Activated naive CD4-positive, alpha-beta T cell treated with anti-CD3 and anti-CD28 coated beads, Interleukin-2, amount 50 U/mL, for 72 hours (primary cell): ENCODE measurements at places on chromosomes 16 and 17. TPM values are rescaled to one million over a fixed set of nuclear protein-coding genes. Genes with fewer than 3 reads are reported as not detected.
A peak's percentile ranks its signal among the peaks of the same experiment; 100 is the strongest.

GRCh38 chr16:1054660-1055556 lies 17.6 kb upstream of the SSTR5 start:
- peak; percentile 55 for DNase-seq

Gene KRTAP2-3
- not detected for total RNA-seq

GRCh38 chr16:13560151-13560550 lies 359.8 kb upstream of the ERCC4 start:
- no peak for DNase-seq

GRCh38 chr16:56460101-56460500 lies 8.7 kb downstream of the OGFOD1 start:
- DNase-seq: no peak

DNA sequence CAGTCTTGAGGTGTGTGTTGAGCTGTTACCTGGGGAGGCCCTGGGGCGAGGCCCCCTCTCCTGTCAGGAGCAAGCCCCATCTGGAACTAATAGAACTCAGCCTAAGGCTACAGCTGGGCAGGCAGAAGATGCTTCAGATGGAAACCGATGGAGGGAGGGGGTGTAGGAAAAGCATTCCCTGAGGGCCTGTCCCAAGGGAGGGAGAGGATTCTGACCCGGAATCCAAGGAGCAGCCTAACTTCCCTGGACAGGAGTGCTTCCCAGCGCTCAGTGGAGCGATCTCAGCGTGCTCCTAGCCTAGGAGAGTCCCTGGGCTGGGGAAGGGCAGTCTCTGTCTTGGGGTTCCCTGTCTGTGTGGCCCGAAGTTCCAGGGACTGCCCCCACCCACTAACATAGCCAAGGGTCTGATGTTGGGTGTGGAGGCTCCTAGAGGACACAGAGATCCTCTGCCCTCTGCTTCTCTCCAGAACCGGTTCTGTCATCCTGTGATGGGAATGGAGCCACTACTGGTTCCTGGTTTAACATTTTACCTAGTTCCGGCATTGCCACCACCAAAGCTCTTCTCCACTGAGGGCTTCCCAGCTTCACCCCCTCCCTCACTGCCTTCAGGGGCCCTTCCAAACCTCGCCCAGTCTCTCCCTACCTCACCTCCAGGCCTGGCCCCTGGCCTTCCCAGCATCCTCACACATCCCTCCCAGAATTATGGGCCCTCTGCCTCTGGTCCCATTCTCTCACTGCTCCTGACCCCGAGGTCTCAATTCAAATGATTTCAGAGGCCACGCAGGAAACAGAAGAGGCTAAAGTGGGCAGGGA lies 58.7 kb downstream of the RTN4RL1 start:
- DNase-seq: no peak

Gene ADAD2
- total RNA-seq: not detected

Gene KCNJ12
- total RNA-seq: not detected

Gene TMEM114
- total RNA-seq: not detected

DNA sequence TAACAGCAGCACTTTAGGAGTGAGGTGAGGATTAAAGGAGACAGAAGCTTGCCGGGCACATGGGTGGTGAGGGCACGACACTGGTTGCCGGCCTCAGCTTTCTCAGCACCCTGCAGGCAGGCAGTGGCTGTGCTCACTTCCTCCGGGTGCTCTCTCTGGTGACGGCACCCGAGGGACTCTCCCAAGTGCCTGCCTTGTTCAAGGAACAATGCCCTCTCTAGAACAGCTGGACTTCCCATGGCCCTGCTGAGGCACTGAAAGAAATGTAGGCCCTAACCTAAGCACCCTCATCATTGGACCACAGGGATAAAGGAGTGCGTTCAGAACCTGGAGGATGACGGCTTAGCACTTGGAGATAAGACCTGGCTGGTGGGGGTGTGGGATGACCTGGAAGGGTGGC lies 72.7 kb downstream of the N4BP1 start:
- DNase-seq: no peak

- DNase-seq: no peak
These were observed 9.2 kb upstream of the SERPINF1 start for GRCh38 chr17:1752425-1753262.

DNA sequence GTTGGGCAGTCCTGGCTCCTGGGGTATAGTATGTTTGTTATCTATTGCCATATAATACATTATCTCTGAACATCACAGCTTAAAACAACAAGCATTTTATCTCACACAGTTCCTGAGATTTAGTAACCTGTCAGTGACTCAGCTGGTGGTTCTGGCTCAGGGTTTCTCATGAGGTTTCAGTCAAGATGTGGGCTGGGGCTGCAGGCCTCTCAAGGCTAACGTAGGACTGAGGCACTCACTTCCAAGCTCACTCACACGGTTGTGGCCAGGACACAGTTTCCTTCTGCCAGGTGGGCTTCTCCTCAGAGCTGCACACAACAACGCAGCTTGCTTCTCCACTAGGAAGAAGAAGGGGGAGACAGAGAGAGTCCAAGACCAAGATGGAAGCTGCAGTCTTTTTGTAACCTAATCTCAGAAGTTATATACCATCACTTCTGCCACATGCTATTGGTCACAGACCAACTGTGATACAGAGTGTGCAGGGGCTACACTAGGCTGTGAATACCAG lies 10.3 kb upstream of the MED13 start:
- no peak for DNase-seq

- DNase-seq: no peak
These were observed 33.6 kb downstream of the NKD1 start for GRCh38 chr16:50581845-50582244.

Gene EVPLL
- total RNA-seq: not detected

- DNase-seq: no peak
These were observed 19.1 kb upstream of the LCMT1 start for GRCh38 chr16:25092441-25092840.

- peak; percentile 68 for DNase-seq
These were observed 487 bp downstream of the CREBBP start for GRCh38 chr16:3879887-3880564.

DNA sequence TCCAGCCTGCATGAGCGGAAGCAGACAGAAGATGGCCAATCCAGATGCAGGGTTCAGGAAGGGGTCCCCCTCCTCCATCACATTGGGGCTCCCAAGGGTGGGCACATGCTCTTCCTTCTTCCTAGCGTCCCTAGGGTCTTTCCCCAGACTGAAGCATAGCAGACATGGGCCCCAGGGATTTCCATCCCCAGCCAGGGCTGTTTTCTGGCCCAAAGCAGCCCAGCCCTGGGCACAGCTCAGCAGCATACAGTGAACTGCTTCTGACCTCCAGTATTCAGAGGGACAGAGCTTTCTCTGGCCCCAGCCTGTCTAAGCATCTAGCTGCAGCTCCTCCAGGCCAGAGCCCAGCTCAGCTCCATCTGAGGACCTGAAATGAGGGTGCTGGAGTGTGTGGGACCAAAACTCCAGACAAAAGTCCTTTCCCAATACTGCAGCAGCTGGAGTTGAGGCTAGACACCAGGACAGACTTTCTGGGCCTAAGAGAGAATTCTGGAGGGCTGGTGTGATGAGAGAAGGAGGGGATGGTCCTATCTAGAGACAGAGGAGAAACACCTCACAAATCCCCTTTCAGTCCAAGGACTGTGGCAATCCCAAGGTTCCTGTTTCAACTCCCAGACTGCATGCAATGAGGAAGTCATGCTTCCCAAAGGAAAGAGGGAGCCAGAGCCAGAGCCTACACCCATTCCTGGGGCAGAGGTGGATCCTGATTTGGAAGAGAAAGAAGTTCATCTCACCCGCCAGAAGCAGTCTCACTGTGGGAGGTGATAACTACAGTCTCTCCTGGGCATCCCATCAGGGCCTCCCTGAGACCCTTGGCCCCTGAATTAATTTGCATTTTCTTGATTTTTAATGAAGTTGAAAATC lies 4.5 kb upstream of the FOXN1 start:
- no peak for DNase-seq

DNA sequence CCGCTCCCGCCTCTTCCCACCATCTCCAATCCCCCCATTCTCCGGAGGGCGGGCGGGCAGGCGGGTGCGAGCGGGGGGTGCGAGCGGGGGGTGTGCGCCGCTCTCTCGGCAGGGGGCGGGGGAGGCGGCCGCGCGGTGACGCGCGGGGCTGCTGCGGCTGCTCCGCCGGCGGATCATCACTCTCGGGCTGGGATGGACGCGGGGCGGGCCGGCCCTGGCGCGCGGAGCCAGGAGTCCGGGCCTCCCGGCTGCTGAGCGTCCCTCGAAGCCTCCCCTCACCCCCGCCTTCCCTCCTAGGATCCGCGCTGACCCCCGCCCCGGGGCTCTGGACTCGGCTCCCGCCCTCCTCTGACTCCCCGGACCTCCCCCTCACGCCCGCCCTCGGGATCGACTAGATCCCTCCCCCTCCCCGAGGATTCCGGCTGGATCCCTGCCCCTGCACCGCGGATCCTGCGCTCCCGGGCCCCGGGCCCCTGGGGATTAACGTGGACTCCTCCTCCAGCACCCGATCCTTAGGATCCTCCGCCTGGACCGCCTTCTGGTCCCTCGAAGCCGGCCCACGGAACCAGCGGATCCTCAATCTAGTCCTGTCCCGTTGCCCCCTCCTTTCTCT lies 946 bp upstream of the TMEM256 start:
- DNase-seq: no peak

DNA sequence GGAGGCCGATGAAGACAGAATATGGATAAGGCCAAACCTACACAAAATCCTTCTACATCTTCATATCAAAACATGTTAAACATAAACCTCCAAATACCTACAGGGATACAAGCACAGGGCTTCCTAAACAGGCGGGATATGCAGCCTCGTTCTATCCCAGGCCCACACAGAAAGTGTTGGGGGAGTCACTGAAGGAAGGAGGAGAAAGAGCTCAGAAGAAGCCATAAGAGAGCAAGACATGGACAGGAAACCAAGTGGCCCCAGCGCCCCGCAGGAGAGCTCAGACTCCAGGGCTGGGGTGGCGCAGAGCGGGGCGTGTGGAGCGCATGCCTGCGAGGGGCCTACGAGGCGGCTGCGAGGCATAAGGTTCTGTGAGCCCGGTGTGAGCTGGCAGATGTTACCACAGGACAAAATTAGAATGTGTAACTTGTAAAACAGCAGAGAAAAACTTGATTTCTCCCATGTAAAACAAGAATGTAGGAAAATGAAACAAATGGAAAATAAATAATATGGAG lies 11.0 kb upstream of the FASN start:
- no peak for DNase-seq

Gene SNRNP25
- 47.6 TPM for total RNA-seq

Gene TBC1D26
- total RNA-seq: 1.0 TPM

GRCh38 chr16:67547423-67548264 lies 14.7 kb upstream of the CTCF start:
- no peak for DNase-seq

DNA sequence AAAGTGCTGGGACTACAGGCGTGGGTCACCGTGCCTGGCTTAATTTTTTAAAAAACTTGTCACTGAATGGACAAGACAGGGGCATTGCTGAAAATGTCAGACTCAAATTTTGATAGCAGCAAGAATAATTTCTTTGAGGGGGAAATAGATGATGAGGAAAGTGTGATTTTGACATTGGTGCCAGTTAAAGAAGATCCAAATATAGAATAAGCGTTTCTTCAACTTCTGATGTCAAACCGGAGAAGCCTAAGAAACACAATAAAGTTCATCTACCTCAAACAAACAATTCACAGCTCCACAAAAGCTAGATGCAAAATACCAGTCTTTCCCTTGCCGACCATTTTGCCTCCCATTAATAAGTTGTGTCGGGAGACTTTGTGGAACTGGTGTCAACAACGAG lies 4.5 kb downstream of the MT1X start:
- DNase-seq: no peak

GRCh38 chr17:46851029-46851741 lies at the start of gene WNT9B:
Gene WNT9B, plus strand, starts transcription at chr17:46851583. Its CDS starts 56 bp downstream, at chr17:46851639.
- peak; percentile 26 for DNase-seq

GRCh38 chr16:28597692-28598261 lies 927 bp upstream of the SULT1A2 start:
- no peak for DNase-seq

- DNase-seq: no peak
These were observed at the start of gene CES2 for GRCh38 chr16:66935314-66936011. Gene CES2, plus strand, starts transcription at chr16:66935516. Its CDS starts 120 bp downstream, at chr16:66935636.

Gene TMEM100
- total RNA-seq: not detected

- no peak for DNase-seq
These were observed 126.6 kb downstream of the OR1D5 start for GRCh38 chr17:2936771-2937321.

- no peak for DNase-seq
These were observed 3.1 kb downstream of the PRCD start for GRCh38 chr17:76542984-76543383.

- DNase-seq: no peak
These were observed 895 bp downstream of the ANKRD40CL start for GRCh38 chr17:50766222-50767023.

GRCh38 chr16:49708491-49708890 lies 147.4 kb downstream of the ZNF423 start:
- no peak for DNase-seq

DNA sequence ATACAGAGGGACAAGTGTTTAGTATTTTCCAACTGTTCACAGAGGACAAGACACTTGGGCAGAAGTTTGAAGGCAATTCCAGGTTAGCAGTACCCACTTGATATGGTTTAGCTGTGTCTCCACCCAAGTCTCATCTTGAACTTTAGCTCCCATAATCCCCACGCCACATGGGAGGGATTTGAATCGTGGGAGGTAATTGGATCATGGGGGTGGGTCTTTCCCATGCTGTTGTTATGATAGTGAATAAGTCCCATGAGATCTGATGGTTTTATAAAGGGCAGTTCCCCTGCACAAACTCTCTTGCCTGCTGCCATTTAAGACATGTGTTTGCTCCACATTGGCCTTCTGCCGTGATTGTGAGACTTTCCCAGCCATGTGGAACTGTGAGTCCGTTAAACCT lies 668.9 kb downstream of the MAF start:
- DNase-seq: no peak

- DNase-seq: no peak
These were observed 17.1 kb downstream of the C1QTNF1 start for GRCh38 chr17:79041041-79041570.

Gene ADGRG3
- total RNA-seq: 0.84 TPM

Gene CORO7
- 65.9 TPM for total RNA-seq

Gene PIPOX
- total RNA-seq: 3.0 TPM

GRCh38 chr17:14340857-14341754 lies 40.2 kb downstream of the HS3ST3B1 start:
- DNase-seq: no peak

- no peak for DNase-seq
These were observed 16.7 kb upstream of the ADGRG1 start for GRCh38 chr16:57611706-57612105.
